ENCODE measurements at places on chromosomes 13 and 19.
A peak's percentile ranks its signal among the peaks of the same experiment; 100 is the strongest.

DNA sequence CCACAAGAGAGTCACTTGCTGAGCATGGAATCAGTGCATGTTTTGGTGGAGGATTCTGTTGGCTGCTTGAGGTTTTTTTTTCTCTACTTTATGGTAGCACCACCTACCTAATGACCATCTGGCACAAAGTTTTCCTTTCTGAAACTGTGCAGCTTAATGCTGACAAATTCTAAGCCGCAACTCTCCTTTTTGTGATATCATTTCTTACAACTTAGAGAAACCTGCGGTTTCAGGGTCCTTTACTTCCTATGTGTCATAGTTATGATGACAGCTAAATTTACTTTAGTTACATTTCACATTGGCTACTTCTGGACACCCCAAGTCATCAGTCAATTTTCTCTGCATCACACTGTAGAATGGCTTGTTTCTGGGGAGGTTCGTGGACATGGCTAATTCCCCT is 115.4 kb upstream of the TMTC4 start:
- DNase-seq: no peak

DNA sequence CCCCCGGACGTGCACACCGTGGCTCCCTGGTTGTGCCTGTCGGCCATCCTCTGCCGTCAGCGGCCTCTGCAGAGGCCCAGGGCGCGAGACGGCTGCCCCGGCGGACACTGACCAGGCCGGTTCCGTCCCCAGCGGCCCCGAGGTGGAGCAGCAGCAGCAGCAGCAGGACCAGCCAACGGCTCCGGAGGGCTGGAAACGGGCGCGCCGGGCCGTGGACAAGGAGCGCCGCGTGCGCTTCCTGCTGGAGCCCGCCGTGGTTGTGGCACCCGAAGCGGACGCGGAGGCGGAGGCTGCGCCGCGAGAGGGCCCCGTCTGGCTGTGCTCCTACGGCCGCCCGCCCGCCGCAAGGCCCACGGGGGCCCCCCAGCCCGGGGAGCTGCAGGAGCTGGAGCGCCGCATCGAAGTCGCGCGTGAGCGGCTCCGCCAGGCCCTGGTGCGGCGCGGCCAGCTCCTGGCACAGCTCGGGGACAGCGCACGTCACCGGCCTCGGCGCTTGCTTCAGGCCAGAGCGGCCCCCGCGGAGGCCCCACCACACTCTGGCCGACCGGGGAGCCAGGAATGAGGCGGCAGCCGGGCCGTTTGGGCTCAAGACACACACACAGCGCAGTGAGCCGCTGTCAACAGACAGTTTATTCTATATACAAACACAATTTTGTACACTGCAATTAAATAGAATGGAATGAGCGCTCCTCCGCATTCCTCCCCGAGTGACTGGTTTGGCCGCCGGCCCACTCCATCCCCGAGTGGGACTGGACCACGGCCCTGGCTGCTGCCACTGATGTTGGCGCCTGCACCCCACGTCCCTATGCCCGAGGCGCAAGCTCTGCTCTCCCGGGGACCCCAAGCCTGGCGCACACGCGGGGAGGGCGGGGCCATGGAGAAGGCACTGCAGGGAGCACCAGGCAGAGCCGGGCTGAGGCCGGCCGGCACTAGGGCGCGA is 9.1 kb downstream of the GRIN3B start:
- DNase-seq: no peak

DNA sequence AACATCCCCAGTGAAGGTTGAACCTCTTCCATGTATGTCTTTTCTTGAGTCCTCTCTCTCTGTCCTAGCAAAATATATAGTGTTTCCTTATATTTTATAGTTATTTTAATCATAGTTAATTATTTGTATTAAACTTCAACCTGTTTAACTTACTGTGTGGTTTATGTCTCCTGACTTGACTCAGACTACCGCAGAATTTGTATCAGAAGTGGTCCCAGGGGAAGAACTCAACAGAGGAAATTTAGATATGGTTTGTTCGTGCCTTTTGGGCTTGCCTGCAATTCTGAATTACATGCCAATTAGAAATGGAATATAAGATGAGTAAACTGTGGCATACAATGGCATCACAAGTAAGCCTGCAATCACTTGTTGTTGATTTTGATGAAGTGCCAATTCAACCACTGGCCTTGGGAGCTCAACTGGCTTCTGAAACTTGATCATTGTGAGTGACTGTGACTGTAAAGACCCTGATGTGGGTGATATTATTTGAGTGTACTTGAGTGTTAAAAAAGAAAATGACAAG is 1459.5 kb upstream of the PCDH20 start:
- no peak for DNase-seq

DNA sequence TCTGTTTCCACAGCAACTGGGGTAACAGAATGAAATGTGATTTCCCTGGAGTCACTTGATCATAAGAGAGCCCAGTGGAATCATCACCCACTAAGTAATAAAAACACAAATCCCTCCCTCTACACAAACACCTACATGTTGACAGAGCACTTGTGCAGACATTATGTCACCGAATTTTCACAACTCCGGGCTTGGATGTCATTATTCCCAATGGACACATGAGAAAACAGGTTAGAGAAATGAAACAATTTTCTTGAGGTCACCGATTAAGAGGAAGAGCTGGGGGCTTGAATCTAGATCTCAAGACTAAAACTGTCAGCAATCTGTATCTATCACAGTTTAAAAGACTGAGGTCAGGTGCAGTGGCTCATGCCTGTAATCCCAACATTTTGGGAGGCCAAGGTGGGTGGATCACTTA is 3.1 kb downstream of the XRCC1 start:
- no peak for DNase-seq

DNA sequence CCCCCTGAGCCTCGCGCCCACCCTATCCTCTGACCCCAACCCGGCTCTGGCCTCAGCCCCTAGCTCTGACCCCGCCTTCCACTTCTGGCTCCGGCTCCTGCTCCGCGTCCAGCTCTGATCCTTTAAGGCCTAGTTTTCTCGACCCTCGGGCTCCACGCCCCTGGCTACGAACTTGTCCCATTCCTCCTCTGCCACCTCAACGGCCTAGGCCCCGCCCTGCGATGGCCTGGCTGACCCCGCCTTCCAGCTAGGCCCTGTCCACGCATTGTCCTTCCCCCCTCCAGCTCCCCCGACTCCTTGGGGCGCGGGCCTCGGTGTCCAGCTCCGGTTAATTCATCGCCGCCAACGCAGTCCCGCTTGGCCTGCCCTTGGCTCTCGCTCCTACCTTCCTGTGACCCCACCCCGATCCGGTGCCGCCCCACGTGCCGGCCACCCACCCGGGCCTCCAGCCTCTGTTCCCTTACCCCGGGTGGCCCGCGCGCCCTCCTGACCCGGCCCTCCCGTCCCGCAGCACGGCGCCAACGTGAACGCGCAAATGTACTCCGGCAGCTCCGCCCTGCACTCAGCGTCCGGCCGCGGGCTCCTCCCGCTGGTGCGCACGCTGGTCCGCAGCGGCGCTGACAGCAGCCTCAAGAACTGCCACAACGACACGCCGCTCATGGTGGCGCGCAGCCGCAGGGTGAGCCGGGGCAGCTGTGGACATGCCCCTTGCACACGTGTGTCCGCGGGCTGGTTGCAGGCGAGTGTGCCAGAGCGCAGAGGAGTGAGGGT is 9.4 kb downstream of the BCL3 start:
- no peak for DNase-seq

GRCh38 chr13:71096421-71096820 is 770.6 kb downstream of the DACH1 start:
- no peak for DNase-seq

DNA sequence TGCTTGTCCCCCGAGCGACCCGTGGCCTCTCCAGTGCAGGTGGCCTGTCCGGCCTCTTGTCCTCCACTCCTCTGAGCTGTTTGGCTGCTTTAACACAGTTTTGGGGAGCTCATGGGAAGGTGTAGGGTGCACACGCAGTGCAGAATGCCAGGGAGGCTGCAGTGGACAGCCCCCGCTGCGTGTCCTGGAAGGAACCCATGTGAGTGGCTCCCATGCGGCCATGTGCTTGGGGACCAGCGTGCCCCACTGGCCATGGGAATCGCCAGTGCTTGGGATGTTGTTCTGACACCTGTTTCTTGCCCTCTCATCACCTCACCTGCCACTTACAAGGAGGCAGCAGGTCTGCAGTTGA is 22.6 kb upstream of the F7 start:
- DNase-seq: no peak

GRCh38 chr19:456547-457110 is 4.2 kb downstream of the SHC2 start:
- DNase-seq: no peak

GRCh38 chr13:50715402-50716146 is 127.9 kb downstream of the DLEU7 start:
- DNase-seq: no peak

DNA sequence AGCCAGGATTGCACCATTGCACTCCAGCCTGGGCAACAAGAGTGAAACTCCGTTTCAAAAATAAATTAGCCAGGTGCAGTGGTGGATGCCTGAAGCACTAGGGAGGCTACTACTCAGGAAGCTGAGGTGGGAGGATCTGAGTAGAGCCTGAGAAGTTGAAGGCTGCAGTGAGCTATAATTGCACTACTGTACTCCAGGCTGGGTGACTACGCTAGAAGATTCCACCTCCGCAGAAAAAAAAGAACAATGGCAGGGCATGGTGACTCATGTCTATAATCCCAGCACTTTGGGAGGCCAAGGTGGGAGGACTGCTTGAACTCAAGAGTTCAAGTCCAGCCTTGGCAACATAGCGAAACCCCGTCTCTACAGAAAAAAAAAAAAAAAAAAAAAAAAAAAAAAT is 20.5 kb downstream of the HAUS8 start:
- no peak for DNase-seq

- no peak for DNase-seq
Measured at GRCh38 chr13:77022341-77022740, 4.6 kb downstream of the FBXL3 start.

GRCh38 chr19:50330365-50331078 is 1.3 kb upstream of the KCNC3 start:
- DNase-seq: peak; percentile 87

DNA sequence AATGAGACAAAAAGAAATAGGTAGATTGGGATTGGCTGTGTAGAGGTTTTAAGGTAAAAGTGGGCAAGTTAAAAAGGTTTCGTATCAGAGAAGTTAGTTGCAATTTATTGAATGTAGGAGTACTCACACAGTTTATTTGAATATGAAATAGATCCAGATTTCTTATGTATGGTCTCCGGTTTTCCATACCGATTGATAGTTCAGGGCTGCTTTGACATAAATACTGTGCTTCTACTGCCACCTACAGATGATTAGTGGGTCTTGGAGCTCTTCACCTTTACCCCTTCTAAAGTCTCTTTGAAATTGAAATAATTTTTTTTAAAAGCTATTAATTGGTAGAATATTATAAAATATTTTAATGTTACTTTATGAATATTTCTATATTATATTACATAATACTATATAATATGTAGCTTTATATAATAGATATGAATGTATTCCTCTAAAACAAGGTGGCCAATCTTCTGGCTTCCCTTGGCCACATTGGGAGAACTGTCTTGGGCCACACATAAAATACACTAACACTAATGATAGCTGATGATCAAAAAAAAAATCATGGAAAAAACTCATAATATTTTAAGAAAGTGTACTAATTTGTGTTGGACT is 7.7 kb upstream of the GPR18 start:
- peak; percentile 39 for DNase-seq

DNA sequence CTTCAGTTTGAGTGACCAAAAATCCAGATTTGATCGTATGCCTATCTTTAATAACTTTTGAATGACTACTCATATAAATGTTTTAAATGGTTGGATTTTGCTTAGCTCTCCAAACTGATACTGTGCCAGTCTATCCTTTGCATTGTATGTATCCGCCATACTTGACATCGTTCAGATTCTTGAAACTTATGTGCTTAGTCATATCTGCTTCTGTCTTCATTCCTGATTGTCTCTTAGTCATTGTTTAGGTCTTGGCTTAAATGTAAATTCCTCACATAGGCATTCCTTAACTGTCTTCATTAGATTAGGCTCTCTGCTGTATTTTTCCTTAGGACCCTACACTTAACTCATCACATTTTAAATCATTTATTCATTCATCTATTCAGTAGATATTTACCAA is 126.0 kb downstream of the PCCA start:
- peak; percentile 28 for DNase-seq

DNA sequence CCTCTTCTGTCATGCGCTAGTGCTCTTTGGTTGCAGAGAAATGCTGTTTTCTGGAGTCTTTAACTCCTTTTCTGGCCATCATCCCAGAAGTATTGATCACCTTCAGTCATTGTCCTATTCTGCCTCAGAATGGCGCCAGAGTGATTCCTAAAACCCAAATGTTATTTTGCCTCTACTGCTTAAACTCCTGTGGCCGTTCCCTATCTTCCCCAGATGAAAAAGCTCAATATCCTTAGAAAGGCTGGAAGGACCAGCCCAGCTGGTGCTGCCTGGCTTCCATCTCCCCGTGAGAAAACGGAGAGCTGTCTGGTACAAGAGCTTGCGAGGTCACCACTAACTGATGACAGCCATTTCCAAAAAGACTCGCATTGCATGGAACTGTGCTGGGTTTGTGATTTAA is 179.1 kb downstream of the RBM26 start:
- DNase-seq: no peak

- no peak for DNase-seq
Measured at GRCh38 chr19:5828661-5829566, 10.6 kb downstream of the FUT6 start.

GRCh38 chr19:5218255-5218855 is 122.3 kb downstream of the PTPRS start:
- DNase-seq: no peak

DNA sequence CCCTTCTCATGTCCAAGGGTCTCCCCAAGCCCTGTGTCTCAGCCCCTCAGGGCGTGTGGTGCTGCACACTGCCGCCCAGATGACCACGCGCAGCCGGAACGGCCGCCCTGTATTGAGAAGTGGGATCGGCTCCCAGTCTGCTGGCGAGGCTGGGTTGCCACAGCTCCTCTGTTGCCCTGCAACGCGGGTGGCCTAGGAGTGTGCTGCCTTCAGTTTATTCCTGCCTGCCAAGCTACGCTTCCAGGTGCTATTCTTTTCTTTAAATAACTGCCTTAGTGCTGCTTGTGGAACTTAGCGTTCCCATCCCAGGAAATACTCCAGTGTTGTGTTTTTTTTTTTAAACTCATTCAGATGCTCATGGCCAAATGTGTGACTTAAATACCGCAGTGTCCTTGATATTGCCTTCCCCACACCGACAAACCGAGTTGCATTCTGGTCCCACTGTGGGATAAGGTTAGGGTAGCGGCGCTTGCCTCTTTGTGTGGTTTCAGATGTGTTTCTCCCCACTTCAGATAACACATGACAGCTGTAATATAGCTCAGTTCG is 16.6 kb downstream of the ACTN4 start:
- no peak for DNase-seq

DNA sequence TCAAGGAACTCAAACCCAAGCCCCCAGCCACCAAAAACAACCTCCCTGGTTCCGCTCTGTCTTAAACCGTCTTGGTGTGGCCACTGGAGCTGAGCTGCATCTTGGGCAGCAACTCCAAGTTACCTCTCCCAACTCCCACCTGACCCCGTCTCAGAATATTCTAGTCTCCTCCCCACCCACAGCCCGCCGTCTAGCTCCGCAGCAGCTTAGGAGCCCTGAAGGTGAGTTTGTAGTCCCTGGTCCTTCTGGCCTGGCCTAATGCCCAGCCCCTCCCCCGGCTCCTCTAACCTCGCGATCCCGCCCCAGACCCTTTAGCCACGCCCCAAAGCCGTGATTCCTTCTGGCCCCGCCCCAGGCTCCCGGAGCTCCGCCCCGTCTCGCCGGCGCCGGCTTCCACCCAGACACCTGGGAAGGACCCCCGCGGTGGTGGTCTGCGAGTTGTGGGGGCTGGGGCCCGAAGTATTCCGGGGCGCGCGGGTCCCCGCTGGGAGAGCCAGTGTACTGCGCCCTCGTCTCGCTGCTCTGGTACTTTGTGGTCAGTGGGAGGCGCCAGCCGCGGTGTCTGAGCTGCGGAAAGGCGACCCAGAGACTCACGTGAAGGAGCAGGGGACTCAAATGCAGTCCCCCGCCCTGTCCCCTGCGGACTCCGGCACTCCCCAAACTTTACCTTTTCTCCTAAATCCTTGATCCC is 2.5 kb upstream of the LHB start:
- peak; percentile 74 for DNase-seq
